ENCODE measurements at places on chromosomes 12 and 14.
A peak's percentile ranks its signal among the peaks of the same experiment; 100 is the strongest.

DNA sequence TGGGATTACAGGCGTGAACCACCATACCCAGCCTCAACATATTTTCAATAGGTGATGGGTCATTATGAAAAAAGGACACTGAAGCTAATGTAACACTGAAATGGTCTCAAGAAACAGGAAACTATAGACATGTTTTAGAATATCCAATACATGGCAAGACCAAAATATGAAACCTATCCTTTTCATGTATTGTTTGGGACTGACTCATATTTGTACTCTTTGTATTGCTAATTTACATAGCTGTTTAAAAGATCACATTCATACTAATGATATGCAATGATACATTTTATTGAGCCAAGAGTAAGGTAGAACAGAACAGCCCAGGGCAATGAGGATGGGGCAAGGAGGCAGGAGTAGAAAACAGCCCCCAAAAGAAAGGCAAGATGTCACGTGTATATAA, 32.6 kb downstream of the RESF1 start:
- peak; percentile 28 for DNase-seq

DNA sequence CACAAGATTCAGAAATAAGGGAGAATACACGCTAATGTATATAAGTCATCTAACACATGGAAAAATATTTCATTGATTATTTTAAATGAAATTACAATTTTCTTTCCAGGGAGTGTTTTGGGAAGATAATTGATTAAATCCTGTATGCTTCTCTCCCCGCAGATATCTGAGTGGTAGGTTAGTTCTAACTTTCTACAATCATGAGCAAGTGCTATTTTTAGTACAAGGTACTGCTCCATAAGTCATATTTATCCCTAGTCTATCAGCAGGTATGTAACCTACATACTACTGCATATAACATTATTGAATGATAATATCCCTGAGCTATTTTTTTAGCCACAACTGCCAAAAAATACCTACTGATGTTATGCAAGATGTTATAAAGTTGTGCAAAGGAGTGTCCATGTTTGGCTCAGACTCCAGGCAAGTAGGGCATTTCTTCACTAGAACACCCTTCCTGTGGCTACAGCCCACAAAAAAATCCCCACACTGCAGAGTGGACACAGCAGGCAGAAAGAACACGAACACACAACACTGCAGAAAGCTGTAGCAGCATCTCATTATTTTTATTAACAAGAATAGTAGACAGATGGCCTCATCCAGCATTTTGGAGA, 87.0 kb downstream of the SEC23A start:
- DNase-seq: no peak

DNA sequence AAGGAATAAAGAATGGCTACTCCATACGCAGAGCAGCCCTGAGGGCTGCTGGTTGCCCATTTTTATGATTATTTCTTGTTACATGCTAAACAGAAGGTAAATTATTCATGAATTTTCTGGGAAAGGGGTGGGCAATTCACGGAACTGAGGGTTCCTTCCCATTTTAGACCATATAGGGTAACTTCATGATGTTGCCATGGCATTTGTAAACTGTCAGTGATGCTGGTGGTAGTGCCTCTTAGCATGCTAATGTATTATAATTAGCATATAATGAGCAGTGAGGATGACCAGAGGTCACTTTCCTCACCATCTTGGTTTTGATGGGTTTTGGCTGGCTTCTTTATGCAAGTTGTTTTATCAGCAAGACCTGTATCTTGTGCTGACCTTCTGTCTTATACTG, 273.0 kb downstream of the FUT8 start:
- no peak for DNase-seq

DNA sequence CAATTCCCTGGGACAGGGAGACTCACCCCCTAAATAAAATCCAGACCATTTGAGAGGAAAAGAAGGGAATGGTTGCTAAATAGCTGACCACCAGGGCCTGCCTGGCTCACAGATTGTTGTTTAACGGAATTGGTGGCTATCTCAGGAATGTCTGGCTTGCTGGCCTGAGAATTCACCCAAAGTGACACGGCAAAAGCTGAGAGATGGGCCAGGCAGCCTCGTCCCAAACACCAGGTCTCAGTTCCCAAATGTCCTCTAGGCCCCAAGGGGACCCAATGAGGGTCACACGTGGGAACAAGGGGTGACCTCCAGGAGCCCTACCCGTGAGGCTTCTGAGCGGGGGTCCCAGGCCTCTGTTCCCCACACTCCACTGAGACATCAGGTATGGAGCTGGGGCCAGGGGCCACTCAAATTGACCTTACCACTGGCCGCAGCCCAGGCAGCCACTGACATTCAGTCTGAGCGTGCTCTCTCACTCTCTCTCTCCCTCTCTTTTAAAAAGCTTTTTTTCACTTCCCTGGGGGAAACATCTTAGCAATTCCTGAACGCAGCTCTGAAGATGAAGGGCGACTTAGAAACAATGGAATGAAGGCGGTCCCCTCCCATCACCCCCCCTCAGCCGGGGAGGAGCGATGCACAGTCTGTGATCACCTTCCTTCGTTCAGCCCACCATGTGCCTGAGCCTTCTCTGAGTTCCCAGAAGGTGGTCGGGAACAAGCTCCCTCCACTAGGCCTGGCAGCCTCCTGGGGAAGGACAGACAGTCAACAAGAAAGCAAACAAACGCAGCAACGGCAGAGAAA, 131.2 kb downstream of the SCARB1 start:
- DNase-seq: no peak

GRCh38 chr12:52010152-52010622, 3.4 kb downstream of the TAMALIN start:
- DNase-seq: no peak

DNA sequence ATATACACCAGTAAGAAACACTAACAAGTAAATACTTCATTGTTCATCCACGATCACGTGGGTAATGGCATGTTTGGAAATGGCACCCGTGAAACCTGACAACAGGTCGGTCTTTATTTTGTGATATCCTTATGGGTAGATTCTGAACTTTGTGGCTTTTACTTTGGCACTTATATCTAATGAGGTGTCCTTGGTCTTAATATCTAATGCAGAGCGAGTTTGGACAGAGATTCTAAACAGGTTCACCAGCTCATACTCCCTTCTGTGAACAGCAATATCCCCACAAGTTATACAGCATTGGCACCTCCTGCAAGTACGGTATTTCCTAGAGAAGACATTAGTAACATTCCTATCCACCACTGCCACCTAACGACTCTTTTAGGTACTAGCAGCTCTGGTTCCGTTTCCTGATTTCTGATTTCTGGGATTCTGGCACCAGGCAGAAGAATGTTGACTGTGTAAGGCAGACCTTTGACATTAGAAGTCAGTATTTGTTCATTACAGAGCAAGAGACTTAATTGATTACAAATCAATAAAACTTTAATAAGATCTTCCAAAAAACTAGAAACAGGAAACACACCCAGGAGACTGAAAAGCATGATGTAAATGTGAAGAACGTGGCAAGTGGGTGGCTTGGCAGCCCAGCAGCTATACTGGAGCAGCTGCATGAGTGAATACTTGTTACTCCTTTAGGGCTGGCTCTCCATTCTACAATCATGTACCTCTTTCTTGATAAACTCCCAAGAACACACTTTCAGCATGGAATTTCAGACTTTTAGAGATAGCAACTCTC, 2.5 kb downstream of the ANG start:
- peak; percentile 77 for DNase-seq

GRCh38 chr12:111298582-111299436, 70.1 kb downstream of the PHETA1 start:
- DNase-seq: peak; percentile 54
